Smooth muscle cell of the brain vasculature (primary cell): ENCODE measurements at places on chromosomes 2 and 18.

DNA sequence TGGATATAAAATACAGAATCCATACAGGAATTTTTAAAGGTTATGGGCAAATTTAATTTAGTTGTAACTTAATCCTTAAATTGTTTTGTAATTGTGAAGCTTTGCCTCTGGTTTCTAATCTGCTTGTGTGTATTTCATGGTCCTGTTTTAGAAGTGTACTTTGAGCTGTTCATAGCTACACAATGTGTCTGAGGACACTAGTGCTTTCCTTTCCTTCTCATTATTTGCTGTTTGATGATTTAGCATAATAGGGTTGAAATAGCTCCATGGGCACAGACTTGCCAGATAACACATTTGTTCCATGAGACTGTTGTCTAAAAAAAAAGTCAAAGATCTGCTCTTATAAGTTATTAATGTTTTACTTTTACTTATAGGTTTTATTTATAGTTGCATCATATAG, 134.2 kb downstream of the MYO1B start:
- no peak for DNase-seq

DNA sequence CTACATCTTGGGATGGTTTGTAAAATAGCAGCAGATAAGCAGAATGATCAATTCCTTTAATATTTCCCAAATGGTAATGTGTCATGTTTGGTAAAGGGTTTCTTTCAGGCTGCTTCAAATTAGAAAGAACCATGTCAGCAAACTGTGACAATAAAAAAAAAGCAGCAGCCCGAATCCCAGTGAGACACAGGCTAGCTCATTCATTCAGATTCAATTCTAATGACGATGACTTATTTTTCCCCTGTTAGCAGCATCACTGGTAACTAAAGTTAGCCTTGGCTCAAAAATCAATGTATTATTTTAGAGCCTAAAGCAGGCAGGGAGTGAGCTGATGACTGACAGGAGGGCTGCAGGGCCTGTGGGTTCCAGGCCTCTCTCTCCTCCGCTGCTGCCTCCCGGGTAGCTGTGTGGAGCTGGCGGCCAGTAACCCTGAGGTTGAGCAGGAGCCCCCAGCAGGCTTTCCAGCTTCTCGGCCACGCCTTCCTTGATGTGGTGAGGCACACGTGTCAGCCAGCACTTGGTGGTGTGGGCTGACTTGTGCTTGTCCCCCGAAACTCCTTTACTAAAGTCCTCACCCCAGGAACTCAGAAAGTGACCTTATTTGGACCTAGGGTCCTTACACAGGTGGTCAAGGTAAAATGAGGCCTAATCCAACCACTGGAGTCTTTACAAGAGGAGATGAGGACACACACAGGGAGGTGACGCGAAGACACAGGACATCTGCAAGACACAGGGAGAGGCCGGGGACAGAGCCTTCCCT, 120.5 kb upstream of the HS6ST1 start:
- no peak for DNase-seq

DNA sequence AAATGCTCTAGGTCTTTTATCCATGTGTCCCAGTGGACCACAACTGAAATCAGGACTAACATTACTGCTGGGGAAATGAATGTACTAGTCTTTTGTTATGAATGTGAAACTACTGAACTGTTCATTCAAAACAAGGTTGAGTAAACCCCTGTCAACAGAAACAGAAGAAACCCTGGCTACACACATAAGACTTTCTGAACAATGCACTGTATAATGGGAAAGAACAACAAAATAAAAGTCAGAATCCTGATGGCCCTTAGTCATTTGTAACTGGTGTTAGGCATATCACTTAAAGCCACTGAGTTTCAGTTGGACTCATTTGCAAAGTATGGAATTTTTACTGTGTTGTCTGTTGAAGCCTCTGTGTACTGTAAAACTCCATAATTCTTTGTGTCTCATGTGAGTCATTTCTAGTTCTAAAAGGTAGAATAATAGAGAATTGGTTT, 77.0 kb upstream of the UBXN4 start:
- no peak for DNase-seq

DNA sequence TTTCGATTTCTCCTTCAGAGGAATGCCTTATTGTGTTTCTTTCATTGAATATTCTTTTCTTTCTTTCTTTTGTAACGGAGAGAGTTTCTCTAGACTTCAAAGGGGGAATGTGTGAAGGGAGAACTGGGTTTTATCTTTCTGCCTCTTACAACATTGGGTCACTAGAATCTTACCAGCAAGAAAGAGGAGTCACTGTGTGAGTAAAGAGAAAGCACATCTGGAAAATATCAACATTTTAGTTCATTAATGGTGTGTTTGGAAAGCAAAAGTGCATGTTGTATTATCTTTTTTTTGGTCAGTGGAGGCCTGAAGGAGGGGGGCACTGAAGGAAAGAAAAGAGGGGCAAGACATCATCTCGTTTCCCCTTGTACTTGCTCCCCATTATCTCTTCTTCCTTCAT, 86.6 kb upstream of the THOC1 start:
- DNase-seq, result no peak

GRCh38 chr18:58106289-58107070, 62.5 kb downstream of the NEDD4L start:
- no peak for DNase-seq

DNA sequence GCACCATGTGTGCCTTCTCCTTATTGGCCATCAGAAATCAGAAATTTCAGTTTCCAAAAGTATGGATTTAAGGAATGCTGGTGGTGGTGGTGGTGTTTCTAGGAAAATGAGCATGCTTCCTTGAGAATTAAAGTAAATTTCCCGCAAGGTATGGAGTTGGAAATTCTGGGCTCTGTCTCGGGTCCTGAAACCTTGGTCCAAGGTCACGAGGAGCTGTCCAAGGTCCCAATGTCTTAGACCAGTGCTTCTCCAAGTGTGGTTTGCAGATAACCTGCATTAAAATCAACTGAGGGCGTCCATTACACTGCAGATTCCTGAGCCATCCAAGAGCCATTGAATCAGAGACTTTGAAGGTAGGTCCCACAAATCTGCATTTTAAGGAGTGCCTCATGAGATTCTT, 210.9 kb upstream of the PKDCC start:
- DNase-seq, result peak; percentile 40

DNA sequence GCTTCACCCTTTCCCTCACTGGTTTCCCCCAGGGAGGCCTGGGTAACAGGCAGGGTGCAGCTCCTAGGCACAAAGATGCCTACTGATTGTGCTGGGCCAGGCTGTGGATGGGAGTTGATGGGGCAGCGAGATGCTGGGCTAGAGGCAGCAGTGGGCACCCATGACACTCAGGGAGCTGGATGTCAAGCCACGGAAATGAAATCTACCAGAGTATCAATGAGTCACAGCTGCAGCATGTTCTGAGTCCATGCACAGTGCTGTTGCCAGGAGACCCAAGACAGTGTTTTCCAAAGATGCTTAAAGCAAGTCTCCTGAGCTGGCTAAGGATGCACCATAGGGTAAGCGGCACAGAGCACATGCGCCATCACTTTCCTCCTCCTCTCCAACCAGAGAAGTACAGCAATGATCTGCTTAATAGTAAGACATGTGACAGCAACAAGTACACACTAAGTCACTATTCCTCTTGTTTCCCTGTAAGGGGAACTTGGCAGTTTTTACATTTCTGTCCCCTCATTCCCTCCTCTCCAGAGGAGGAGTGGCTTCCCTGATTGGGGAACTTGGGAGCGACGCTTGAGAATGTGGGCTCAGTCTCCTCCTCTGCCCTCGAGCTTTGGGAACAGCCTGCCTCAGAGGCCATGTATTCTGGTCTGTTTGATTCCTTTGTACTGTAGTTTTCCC, 57.2 kb downstream of the CDC42EP3 start:
- no peak for DNase-seq

GRCh38 chr2:165624470-165624800, 154.9 kb downstream of the CSRNP3 start:
- DNase-seq, result no peak

- no peak for DNase-seq
Observed at GRCh38 chr2:60489289-60489688, 64.2 kb downstream of the BCL11A start.

DNA sequence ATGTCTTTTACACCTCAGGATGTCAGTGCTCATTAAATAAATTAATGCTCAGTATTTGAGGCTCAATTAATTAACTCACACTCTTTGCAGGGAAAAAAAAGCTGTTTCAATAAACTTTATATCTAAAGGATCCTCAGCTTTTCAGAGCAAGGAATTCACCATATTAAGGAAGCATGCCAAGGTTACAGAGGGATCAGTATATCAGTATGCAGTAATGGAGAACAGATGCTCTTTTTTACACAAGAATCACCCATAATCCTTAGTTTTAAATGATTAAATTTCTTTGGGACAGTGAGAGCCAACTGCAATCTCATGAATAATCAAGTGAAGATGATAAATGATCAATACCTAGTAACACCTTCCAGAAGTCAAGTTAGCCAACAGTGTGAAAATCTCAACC, 14.9 kb upstream of the LCT start:
- no peak for DNase-seq

- no peak for DNase-seq
Observed at GRCh38 chr2:113700186-113700841, 56.1 kb downstream of the SLC35F5 start.

GRCh38 chr18:2970772-2971659, 41.9 kb downstream of the LPIN2 start:
- DNase-seq, result no peak

GRCh38 chr18:58213440-58213839, 169.4 kb downstream of the NEDD4L start:
- no peak for DNase-seq

DNA sequence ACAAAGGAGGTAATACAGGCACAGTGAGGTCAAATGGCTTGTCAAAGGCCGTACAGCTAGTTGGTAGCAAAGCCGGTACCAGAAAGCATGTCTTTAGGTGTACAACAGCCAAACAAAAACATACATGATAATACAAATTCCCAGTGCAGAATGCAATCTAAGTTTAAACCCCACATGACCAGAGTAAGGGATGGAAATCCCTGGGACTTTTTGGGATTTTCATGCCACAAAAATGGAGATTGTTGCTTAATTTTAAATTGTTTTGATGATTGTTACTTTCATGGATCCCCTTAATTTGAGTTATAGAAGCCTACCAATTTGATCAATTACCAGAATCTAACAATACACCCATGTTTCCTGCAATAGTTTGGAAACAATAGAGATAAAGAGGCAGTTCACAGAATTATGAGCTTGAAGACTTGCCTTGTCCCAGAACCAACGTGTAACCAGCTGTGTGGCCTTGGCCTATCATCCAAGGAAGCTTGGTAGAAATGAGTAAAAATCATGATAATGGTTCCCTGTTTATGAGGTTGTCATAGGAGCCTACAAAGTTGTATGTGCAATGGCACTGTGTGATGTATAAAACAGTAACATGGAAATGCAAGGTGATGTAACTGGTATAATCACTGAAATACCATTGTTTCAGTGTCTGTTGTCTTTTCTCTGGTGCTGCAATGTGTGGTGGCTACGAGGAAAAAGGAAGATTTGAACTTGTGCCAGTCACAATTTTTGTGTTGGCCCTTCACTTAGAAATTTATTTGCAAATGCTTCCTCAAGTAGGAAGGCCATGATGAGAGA, 85.3 kb downstream of the ZEB2 start:
- DNase-seq, result no peak

DNA sequence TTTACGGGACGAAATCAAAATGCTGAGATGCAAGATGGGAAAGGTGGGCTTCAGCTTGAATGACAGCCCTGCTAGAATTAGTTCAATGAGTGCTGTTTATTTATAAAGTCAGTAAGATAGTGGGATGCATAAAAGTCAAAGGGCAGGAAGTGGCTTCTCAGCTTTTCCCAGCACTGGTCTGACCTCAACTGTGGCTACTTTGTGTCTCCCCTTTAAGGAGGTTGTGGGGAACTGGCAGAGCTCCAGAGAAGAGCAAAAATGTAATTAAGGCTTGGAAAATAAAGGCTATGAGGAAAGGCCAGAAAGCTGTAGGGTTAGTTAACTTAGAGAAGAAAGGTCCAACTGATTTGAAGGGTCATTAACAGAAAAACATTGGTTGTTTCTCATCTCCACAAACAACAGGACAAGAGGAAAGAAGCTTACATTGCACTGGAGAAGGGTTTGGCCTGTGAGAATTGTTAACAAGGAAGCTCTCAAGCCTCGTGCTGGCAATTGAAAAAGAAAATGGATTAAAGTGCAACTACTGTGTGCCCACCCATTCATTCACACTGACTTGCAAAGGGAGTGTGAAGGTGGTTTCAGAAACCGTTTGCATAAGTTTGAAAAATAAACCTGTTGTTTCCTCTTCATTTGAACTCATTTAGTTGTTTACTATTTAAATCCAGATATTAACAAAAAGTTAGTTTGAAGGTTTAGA, 68.8 kb upstream of the CD28 start:
- no peak for DNase-seq

- no peak for DNase-seq
Observed at GRCh38 chr18:24659827-24660720, 199.6 kb downstream of the HRH4 start.

- DNase-seq, result peak; percentile 53
Observed at GRCh38 chr18:56028514-56028913, 440.5 kb upstream of the TCF4 start.

DNA sequence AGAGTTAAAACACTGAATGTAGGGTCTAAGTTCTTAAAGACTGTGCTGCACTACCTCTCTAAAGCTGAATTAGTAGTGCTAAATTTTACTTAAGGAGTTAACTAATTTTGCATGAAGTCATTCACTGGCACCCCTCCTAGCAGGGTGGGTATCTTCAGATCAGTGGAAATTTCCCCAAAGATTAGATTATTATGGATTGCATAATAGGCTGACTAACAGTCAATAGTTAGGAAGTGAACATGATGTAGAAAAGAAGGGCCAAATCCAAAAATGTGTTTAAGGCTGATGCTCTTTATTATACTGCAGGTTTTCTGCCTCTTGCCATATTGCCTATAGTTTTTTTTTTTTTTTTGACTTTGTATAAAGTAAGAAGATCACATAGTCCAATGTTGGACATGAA, 5.2 kb downstream of the ZNF638 start:
- no peak for DNase-seq

DNA sequence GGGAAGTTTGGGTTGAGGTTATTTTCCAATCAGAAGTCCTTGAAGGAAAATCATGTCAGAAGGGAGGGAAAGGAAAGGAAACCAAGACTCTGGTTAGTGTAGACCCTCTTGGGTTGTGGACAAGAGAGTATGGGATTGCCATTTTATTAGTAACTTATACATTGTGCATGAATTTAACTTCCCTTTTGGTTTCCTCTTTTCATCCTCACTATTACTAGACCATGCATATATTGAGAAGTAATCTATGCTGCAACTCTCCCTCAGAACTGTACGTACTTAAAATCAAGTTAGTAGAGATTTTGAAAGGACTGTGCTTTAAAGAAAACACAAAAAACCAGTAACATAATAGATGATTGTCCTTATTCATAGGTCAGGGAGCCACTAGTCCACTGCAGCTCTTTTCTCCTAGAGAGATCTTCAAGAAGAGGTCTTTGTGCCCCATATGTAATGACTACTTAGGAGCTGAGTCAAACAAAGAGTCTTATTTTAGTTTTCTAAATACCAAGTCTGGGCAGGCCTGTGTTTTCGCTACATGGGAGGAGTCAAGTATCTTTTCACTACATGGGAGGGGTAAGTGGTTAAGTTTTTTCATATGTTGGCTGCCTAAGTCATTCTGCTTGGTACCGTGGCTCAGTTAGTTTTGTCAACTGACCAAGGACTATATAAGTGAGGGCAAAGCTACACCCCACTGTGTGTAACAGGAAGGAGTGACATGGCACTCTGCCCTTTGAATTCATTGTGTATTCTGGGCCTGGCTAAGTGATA, 25.2 kb upstream of the FAM117B start:
- DNase-seq, result no peak
